ENCODE measurements at places on chromosomes 3 and 15.

- no peak for DNase-seq
Measured at GRCh38 chr15:83462953-83463433, 15.9 kb downstream of the SH3GL3 start.

GRCh38 chr3:40623567-40623966, 98.8 kb downstream of the ZNF621 start:
- DNase-seq, result no peak

DNA sequence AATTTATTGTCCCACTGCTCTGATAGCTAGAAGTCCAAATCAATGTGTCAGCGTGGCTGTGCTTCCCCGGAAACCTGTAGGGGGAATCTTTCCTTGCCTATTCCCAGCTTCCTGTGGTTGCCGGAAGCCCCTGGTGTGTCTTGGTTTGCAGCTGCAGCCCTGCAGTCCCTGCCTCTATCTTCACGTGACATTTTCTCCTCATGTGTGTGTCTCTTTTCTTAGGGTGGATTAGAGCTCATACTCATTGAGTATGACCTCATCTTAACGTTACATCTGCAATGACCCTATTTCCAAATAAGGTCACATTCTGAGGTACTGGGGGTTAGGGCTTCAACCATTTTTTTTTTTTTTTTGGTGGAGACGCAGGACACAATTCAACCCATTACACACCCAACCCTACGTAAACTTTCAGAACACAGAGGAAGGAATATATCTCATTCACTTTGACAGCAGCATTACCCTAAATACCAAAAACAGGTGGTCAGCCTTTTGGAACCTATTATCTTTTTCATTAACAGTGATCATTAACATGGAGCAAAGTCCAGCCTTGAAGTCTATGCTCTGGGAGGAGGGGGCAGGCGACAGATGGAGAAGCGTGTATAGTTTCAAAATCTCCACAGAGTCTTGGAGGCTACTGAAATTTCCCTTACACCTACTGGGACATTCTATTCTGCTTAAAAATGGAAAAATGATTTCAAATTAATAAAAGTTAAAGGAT, 88.6 kb downstream of the RYK start:
- DNase-seq, result no peak

DNA sequence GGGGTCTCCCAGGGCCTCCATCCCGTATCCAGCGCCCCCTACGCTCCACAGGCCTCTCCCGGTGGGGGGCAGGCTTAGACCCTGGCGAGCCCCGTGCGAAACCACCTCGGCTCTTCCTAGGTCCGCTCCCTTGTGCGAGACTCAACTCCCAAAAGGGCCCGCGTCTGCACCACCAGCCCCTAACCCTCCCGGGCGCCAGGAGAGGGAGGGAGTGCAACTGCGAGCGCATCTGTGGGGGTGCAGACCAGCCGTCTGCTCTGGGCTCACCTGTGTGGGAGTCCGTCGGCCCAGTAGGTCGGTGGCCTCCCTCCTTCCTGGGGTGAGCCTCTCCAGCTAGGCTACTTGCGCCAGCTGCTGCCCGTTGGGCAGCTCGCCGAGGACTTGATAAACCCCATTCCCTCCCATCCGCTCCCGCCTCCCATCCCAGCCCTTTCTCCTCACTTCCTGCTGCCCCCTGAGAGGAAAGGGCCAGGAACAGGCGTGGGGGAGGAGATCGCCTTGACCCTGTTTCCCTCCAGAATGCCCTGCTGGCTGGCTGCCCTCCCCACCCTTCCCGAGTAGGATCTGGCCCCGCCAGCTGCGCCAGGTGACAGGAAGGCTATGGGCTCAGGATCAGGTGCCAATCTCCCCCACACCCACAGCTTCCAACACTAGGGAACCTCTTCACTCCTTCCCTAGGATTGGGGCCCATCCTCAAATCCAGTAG, at the start of gene HYAL2:
Gene HYAL2 (minus strand): TSS at position 360 of the 706 bp plus-strand sequence. CDS start 2,256 bp downstream, outside the sequence.
- DNase-seq, result no peak

GRCh38 chr3:67290438-67290837, 292.3 kb downstream of the KBTBD8 start:
- no peak for DNase-seq

GRCh38 chr15:69143756-69144436, 16.5 kb upstream of the GLCE start:
- DNase-seq, result no peak

GRCh38 chr3:66304293-66304692, 83.5 kb downstream of the SLC25A26 start:
- DNase-seq, result no peak

GRCh38 chr3:3288255-3288654, 108.8 kb upstream of the CRBN start:
- DNase-seq, result no peak

- no peak for DNase-seq
Measured at GRCh38 chr15:35102186-35102585, 17.1 kb upstream of the NANOGP8 start.

DNA sequence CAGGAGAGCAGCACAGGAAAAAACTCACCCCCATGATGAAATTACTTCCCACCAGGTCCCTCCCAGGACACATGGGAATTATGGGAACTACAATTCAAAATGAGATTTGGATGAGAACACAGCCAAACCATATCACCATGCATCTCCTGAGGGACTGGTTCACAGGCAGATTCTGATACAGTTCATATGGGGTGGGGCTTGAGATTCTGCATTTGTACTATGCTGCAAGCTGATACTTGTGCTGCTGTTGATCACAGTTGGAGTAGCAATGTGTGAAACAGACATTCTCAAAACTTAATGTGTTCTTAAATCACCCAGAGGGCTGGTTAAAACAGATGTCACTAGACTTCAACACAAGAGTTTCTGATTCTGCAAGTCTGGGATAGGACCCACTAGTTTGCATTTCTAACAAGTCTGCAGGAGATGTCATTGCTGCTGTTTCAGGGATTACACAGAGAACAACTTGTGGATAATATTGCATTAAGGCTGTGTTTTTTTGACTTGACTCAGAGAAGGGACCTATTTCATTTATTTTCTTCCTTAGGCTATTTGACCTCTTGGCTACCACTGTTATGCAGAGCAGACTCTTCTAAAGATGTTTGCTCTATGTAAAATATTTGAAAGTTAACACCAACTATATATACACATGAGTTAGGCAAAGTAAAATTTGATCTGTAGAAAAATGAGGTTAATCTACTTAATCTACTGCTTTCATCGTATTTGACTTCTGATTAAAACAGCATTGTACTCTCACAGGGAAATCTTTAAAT, 194.2 kb upstream of the CNTN3 start:
- DNase-seq, result no peak

DNA sequence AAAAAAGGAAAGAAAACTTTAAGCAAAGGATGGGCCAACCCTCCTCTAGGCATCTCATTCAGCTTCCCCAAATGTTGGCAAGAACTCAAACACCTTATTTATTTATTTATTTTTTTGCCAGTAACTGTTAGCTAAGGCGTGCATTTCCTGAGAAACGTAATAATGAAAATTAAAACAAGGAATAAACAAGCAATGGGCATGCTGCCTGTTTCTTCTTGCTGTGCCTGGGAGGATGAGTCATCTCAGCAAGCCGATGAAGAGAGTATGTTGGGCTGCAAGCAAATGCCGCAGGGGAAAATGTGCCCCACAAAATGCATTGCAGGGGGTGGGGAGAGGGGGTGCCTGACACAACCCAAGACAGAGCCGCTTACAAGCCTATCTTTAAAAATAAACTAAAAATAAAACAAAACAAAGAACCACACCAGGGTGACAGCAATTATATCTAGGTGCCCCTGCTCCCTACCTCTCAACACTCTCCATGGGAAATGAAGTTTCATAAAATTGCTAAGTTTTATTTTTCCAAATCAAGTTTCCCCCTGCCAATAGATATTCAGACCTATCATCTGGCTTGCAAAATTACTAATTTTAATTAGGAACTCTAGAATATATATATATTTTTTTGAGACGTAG, 40.3 kb downstream of the EIF4E3 start:
- DNase-seq, result no peak

DNA sequence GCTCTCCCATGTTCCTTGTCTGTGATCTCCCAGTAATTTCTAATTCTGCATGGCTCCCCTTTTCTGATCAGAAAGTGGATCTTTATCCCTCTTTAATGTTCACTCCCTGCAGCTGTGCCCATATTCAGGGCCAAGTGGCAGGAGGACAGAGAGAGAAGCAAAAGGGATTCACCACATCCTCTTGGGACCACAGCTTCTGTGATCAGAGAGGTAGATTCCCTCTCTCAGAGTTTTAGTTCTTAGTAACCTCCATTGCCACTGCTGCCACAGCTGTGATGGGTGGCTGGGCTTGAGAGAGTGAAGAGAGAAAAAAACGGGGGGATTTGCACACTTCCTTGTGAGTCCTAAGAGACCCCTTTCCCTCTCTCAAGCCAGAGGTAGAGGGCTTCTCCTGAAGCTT, 49.2 kb downstream of the GLCE start:
- DNase-seq, result no peak

DNA sequence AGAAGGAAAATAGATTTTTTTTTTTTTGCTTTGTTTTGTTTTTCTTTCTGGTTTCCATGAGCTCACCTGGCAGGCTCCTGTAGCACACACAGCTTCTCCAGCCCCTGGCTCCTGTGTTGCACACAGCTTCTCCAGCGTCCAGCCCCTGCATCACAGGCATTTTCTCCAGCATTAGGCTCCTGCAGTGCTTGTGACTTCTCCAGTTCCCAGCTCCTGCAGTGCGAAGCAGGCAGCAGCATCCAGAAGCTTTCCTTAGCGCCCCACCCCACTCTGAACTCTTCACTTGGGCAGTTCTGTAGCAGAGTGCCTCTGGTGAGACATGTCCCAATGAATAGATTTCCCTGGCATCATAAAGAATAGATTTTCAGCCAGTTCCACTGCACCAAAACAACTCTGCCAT, 5.5 kb upstream of the CCDC39 start:
- DNase-seq, result no peak

- no peak for DNase-seq
Measured at GRCh38 chr3:52792961-52793695, 1.5 kb upstream of the ITIH3 start.

DNA sequence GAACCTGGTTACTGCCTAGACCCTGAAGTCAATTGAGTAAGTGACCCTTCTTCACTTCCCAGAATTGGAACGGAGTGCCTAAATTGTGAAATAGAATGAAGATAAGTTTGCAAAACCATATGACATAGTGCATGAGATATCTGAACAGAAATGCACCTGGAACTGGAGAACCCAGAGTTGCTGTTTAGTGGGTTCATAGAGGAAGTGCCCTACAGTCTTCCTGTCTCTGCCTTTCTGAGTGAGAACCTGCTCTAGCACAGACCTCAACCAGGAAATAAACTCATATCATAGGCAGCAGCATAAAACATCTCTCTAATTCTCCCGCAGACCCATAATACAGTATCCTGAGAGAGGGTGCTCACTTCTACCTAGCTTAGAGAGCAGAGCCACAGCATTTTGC, 82.9 kb downstream of the EOMES start:
- no peak for DNase-seq

DNA sequence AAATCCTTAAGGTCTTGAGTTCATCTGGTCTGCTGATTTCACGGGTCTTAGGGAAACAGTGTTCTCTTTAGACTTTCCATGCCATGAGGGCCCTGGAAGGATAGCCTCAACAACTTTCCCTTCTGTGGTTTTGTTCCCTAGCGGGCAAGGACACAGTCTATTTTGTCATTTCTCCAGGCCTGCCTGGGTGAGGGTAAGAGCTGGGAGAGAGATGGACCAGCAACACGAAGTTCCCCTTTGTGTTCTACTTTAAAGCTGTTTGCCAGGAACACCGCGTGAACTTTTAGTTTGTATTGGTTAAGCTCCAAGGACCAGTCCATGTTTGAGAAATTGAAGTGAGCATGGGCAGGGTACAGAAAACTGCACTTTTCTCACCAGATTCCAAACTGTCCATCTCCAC, 20.9 kb downstream of the ST3GAL6 start:
- no peak for DNase-seq

- DNase-seq, result no peak
Measured at GRCh38 chr3:193451902-193452301, 73.3 kb upstream of the ATP13A5 start.

DNA sequence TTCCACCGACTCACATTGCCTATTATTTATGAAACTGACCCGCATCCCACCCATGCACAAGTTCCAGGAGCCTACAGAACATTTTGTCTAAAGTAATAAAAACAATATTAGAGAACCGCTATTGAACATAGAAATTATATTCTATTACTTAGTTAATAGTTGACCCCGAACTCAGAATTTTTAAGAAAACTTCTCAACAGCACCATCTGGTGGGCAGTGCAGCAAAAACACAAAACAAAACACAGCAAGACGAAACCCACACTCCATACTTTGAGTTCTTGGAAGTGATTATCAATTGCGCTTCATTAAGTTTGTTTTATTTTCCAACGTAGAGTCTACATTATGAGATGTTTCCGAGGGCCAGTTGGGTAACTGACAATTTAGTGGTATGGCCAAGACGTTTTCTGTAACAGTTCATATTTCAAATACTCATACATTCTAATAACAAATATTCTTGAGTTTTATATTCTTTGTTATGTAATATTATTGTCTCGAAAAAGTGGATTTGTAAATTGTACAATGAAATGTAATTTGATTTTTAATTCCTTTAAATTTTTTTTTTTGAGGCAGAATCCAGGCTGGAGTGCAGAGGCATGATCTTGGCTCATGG, 24.0 kb upstream of the C3orf70 start:
- peak; percentile 43 for DNase-seq

DNA sequence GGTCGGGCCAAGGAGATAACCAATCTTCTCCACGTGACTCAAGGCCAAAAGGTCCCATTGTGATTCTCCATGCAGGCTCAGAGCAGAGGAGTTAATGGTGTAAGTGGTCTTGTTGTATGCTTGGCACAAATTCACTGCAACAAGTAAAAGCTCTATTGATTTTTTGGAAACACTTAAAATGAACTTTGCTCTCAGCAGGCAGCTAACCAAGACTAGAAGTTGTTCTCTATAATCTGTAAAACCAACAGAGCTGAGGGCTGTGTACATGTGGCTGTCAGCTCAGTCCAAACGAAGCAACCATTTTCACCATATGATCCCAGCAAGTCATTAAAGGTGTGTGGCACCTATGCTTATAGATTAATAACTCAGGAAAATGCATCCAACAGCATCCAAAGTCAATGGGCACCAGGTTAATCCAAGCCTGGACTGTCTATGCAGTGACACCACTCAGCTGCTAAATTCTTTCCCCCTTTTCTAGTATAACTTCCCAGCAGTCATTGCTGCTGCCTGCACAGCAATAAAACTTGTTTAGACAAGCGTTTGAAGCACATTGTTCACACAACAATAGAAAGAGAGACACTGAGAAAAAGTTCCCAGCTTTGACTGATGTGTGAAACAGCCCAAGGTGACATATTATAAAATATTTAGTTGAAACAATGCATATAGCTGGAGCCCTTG, 603.8 kb upstream of the ADAMTS9 start:
- no peak for DNase-seq

DNA sequence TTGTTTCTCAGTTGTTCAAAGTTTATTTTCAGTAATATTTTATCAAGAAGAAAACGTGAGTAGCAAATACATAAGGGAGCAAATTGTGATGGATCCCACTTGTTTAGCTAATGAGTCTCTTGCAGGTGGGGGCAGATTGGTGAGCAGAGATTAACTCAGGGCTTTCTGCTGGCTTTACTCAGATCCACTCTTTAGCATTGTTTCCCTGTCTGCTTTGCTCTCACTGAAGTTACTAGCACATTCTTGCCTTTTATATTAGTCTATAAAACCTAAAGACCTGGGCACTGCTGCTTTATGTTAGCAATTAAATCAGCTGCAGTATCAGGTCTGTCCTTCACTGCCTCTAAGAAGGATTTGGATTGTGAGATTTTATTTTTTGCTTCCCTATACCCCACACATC, 71.5 kb downstream of the STAC start:
- peak; percentile 3 for DNase-seq

Data from neuronal stem cell (in vitro differentiated cells).